Camera-type eye (tissue), 1 donor: ENCODE measurements at places on chromosomes 13 and 19. TPM values are rescaled to one million over a fixed set of nuclear protein-coding genes. Genes with fewer than 3 reads are reported as not detected.

Gene ZNF728
- 0.27 TPM for total RNA-seq

Gene RASIP1
- total RNA-seq: 11.4 TPM

Gene SNAPC2
- total RNA-seq: 7.1 TPM

Gene ZNF93
- 27.5 TPM for total RNA-seq

Gene C19orf81
- total RNA-seq: not detected

Gene PABPC3
- 0.16 TPM for total RNA-seq

Gene PTGIR
- total RNA-seq: 2.5 TPM

Gene SIAH3
- 1.0 TPM for total RNA-seq

Gene KLF1
- total RNA-seq: 2.1 TPM
